NCI-H2107 (cell line): ENCODE measurements at places on chromosomes 11 and 22.

DNA sequence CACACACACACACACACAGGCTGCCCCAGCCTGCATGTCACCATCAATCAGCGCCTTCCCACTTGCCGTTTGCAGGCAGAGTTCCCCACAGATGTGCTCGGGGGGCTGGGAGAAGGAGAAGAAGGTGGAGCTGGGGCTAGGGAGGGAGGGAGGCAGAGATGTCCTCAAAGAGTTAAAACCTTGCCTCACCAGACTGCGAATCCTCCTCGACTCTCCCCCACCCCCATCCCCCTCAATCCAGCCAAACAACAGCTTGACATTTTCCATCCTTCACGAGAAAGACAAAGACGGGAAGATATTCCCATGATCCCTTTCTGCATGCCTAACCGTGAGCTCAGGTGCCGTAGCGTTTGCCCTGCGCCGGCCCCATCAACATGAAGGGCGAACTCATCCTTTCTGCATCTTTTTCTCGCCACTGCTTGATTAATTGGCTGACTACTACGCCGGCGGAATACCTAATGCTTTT, 365.5 kb downstream of the MIAT start:
- DNase-seq, result no peak

- no peak for DNase-seq
Measured at GRCh38 chr11:44403587-44404273, 93.8 kb upstream of the ALX4 start.

GRCh38 chr11:3936517-3936916, 81.1 kb downstream of the STIM1 start:
- DNase-seq, result no peak

DNA sequence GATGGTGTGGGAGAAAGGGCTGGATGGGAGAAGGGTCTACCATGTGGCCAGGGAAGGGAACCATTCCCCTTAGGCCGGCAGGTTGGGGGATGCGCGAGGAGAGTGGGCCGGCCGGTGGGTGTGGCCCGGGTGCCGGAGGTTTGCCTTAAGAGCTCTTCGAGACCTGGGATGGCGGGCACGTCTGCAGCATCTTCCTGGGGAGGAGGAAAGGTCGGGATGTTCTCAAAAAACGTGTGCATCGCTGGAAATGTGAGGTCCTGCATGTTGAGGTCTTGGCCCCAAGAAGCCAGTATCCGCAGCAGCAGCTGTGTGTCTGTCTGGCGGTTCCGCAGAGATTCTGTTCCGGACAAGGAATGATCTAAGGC, 1.4 kb downstream of the NAV2 start:
- DNase-seq, result no peak

GRCh38 chr22:49687786-49688515, 139.7 kb downstream of the BRD1 start:
- DNase-seq, result no peak

GRCh38 chr22:43269246-43269645, 73.9 kb downstream of the SCUBE1 start:
- no peak for DNase-seq

DNA sequence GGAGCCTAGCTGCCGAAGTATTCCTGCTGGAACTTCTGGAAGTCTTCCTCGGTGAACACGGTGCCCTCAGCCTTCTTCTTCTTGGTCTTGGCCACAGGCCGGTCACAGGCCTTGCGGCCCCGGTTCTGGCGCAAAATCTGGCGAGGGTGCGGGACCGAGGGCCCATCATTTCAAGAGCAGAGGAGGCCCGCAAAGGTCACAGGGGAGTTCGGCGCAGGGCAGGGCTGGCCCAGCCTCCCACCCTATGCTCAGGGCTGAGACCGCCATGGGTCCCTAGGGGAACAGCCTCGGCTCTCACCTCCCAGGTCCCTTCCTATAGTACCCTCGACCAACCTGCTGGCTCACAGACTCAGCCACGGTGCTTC, 3.1 kb downstream of the RPS19BP1 start:
- DNase-seq, result no peak

GRCh38 chr11:110147962-110148709, 54.9 kb downstream of the ZC3H12C start:
- DNase-seq, result no peak

- DNase-seq, result no peak
Measured at GRCh38 chr11:45569776-45570175, 95.6 kb downstream of the CHST1 start.

- no peak for DNase-seq
Measured at GRCh38 chr11:19867064-19867463, 154.4 kb downstream of the NAV2 start.

DNA sequence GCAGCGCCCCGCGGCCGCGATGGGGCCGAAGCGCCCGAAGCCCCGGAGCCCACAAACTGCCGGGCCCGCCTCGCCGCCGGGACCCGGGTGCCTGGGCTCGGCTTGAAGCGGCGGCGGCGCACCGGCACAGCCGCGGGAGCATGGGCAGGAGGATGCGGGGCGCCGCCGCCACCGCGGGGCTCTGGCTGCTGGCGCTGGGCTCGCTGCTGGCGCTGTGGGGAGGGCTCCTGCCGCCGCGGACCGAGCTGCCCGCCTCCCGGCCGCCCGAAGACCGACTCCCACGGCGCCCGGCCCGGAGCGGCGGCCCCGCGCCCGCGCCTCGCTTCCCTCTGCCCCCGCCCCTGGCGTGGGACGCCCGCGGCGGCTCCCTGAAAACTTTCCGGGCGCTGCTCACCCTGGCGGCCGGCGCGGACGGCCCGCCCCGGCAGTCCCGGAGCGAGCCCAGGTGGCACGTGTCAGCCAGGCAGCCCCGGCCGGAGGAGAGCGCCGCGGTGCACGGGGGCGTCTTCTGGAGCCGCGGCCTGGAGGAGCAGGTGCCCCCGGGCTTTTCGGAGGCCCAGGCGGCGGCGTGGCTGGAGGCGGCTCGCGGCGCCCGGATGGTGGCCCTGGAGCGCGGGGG, 346 bp downstream of the FJX1 start:
- no peak for DNase-seq

- no peak for DNase-seq
Measured at GRCh38 chr22:27504360-27505253, 296.9 kb downstream of the MN1 start.

DNA sequence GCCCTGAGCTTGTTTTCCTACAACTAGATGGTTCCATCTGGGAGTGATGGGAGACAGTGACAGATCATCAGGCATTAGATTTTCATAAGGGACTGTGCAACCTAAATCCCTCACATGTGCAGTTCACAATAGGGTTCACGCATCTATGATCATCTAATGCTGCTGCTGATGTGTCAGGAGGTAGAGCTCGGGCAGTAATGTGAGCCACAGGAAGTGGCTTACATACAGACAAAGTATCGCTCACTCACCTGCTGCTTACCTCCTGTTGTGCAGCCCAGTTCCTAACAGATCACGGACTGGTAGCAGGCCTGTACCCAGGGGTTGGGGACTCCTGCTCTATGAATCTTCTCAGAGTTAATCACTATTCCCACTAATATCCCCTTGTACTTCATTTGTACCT, 12.4 kb downstream of the AAMDC start:
- DNase-seq, result no peak

- DNase-seq, result peak; percentile 36
Measured at GRCh38 chr22:24994070-24994763, 41.7 kb downstream of the KIAA1671 start.

GRCh38 chr11:36792996-36793914, 195.2 kb upstream of the RAG2 start:
- DNase-seq, result no peak
